ENCODE measurements at places on chromosomes 6 and 20. TPM values are rescaled to one million over a fixed set of nuclear protein-coding genes. Genes with fewer than 3 reads are reported as not detected.

- no peak for DNase-seq
Measured at GRCh38 chr6:67129780-67130179, 1422.8 kb upstream of the EYS start.

The ZC2HC1B gene
- not detected for total RNA-seq

The GNAS-AS1 gene
- 3.8 TPM for total RNA-seq

The EDN3 gene
- 0.20 TPM for total RNA-seq

DNA sequence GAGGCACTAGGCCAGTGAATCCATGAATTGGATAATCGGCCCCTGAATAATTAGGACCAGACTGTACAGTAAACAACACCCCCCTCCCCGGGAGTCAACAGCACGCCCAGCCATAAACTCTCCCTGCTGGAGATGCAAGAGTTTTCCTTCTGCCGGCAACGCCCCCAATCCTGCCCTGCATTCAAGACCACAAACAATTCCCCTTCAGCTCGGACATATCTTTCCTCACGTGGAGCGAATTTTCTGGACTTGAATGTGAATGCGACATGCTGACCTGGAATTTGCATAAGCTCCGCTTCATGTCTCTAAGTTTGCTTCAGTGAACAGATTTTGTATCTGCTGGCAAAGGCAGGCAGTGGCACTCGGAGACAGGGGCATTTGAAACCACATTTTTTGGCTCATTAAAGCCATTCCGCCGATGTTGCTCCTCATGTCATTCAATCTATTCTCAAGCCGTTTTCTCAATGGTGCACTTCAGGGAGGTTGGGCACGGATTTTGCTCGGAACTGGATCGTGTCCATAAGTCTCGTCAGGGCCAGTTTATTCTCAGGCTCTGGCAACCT, 38.0 kb upstream of the GMPR start:
- no peak for DNase-seq

The CCN6 gene
- not detected for total RNA-seq

DNA sequence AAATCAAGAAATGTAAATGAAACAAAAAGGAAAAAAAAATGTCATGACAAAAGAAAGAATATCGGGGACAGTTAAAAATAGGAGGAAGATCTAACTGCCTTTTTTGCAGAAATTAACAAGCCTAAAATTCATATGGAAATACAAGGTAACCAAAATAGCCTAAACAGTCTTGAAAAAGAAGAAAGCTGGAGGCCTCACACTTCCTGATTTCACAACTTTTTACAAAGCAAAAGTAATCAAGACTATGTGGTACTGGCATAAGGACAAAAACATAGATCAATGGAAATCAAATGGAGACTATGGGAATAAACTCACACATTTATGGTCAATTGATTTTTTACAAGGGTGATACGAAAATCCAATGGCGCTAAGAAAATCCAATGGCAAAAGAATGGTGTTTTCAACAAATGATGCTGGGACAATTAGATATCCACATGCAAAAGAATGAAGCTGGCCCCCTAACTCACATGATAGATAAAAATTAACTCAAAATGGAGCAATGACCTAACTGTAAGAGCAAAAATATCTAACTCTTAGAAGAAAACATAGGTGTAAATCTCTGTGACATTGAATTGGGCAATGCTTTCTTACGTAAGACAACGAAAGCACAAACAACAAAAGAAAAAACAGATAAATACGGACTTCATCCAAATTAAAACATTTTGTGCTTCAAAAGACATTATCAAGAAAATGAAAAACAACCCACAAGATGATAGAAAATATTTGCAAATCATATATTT, 24.5 kb downstream of the MAP3K5 start:
- no peak for DNase-seq

The LTA gene
- 0.26 TPM for total RNA-seq

- no peak for DNase-seq
Measured at GRCh38 chr6:15008269-15008668, 237.6 kb upstream of the JARID2 start.

DNA sequence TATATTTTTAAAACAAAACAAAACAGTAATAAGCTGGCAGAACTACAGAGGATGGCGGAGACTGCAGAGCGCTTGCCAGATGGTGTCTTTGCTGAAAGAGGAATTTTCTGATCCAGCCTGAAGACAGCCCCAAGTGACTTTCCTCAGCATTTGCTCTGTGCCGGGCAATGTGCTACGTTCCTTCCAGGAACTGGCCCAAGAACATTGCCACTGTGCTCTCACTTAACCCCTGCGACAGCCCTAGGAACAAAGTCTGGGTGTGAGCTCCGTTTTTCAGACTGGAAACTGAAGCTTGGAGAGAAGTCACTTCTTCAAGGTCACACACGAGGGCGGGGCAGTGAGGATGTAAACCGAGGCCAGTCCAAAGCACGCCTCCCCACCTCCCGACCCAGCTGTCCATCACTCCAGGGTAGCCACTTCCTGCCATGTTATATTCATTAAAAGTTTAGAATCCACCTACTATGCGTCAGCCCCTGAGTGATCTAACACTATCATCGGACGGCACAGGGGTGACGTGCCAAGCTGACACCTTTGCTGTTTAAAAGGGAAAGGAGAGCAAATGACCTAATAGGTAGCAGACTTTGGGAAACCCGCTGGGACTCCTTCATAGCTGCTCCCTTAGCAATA, 22.3 kb upstream of the BMP7 start:
- DNase-seq, result no peak

The IP6K3 gene
- 0.89 TPM for total RNA-seq

DNA sequence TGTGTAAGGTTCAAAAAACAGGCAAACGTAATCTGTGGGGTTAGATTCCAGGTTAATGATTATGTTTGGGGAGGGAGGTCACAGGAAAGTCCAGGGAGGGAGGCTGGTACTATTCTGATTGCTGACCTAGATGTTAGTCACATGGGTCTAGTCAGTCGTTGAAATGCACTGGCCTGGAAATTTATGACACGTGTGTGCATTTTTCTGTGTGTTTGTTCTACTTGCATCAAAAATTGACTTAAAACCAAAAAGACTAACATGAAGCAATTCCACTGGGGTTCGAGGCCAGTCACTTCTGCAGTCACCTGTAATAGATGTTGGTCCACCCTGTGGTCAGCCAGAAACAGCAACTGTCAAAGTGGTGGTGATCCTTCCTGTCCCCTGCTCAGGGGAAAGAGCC, 104.2 kb upstream of the MLN start:
- DNase-seq, result no peak

The NOTCH4 gene
- 6.3 TPM for total RNA-seq

GRCh38 chr6:23823421-23823820, 302.6 kb upstream of the NRSN1 start:
- no peak for DNase-seq

- DNase-seq, result no peak
Measured at GRCh38 chr20:50415021-50415515, 95.1 kb upstream of the PTPN1 start.

DNA sequence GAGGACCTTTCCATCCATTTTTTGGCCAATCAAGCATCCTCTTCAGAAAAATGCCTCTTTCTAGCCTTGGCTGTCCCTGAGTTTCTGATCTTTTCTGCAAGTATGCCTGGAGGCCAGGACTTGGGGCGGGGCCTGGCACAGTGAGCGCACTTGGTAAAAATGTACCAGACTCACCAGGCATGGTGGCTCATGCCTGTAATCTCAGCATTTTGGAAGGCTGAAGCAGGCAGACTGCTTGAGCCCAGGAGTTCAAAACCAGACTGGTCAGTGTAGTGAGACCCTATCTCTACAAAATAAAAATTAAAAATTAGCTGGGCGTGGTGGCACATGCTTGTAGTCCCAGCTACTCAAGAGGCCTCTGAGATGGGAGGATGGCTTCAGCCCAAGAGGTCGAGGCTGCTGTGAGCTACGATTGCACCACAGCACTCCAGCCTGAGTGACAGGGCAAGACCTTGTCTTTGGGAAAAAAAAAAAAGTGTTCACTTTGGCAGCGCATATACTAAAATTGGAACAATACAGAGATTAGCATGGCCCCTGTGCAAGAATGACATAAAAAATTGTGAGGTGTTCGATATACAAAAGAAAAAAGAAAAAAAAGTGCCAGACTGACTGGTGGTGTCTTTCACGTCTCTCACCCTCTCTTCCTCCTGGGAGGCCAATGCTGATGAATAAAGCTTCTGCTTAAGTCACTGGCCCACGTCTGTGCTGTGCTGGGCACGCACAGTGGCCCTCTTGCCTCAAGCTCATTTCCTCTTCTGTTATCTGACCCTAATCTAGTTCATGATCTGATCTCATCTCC, 18.1 kb upstream of the SLC9A8 start:
- no peak for DNase-seq

GRCh38 chr20:60750909-60751308, 501.2 kb upstream of the CDH4 start:
- DNase-seq, result no peak

The EBF4 gene
- 23.2 TPM for total RNA-seq

DNA sequence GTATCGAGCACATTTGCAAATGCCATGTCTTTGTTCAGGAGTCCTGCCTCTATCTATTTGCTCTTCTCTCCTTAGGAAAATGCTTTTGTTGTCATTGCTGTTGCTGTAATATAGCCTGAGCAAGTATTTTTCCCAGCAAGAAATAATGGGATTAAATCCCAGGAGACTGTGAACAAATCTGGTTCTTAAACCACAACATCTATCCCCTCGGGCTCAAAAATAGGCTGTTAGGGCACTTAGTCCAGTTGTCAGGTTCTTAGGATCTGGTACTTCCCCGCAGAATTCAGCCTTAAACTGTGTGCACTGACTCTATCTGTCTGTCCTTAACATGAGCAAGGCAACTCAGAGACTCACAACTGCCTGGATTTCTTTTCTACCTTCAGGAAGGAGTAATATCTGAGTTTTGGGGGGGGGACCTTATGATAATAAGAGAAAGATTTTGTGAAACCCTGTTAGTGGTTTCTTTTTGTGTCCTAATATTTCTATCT, 437.5 kb downstream of the HTR1B start:
- DNase-seq, result no peak

DNA sequence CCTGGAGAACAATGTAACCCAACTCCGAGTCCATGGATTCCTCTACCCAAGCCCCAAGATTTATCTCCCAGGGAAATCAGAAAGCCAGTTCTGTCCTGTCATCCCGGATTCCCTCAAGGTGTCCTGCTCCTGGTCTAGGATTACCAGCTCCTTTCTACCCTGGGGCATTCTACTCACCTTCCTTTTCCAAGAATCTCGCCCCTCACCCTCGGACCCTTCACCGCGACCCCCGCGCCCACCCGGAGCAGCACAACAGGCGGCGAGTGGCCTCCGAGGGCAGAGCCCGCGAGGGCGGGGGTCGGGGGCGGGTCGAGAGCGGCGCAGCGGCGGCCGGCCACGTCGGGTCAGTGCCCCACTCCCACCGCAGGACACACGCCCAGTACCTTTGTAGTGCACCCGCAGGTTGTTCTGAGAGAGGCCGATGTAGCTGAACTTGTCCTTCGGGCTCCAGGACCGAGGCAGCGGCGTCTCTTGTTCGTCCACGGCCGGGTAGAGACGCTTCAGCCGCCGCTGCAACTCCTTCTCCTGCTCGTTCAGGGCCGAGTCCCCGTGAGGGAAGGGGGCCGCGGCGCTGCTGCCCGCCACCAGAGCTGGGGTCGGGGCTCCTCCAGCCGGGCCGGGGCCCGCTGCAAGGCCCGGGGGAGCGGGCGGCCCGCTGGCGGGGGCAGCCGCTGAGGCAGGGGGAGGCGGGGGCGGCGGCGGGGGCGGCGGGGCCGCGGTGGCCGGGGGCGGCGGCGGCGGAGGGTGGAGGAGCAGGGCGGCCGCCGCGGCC, 897 bp downstream of the RANBP9 start:
- peak; percentile 42 for DNase-seq

The PAK5 gene
- total RNA-seq, result 1.8 TPM

GRCh38 chr20:3172126-3172932, 1.0 kb downstream of the LZTS3 start:
- DNase-seq, result no peak

The CNKSR3 gene
- total RNA-seq, result 11.7 TPM

The DNAH8 gene
- total RNA-seq, result 0.39 TPM

The AKAP7 gene
- total RNA-seq, result 7.3 TPM

GRCh38 chr6:91669154-91669870, 1082.4 kb upstream of the MAP3K7 start:
- DNase-seq, result no peak

The PRL gene
- not detected for total RNA-seq

DNA sequence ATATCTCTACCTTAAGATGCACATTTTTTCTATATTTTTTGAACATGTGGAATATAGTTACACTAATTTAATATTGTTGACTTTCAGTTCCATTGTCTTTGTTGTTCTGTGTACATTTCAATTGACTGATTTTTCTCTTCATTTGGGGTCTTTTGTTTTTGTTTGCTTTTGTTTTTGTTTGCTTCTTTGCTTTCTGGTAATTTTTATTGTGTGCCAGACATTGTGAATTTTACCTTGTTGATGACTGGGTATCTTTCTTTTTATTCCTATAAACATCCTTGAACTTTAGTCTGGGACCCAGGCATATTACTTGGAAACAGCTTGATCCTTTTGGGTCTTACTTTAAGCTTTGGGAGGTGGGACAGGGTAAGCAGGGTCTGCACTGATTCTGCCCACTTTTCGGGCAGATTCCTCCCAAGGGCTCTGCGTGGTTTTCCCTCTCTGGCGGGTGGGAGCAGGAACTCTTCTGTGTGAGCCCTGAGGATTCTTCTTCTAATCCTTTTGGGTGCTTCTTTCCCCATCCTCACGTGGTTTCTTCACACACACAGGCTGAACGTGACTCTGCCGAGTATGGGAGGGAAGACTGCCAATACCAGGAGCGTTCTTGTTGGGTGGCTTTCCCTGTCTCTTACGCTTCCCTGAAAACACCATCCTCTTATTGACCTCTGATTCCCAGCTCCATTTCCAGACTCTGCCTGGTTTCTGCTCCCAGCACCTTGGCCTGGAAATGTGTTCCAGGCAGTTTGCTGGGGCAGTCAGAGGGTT, 200.5 kb downstream of the ARID1B start:
- no peak for DNase-seq

The APMAP gene
- total RNA-seq, result 88.6 TPM

The C6orf141 gene
- 0.89 TPM for total RNA-seq

The C20orf96 gene
- 40.8 TPM for total RNA-seq

GRCh38 chr6:134372603-134373281, 54.8 kb upstream of the SGK1 start:
- no peak for DNase-seq

DNA sequence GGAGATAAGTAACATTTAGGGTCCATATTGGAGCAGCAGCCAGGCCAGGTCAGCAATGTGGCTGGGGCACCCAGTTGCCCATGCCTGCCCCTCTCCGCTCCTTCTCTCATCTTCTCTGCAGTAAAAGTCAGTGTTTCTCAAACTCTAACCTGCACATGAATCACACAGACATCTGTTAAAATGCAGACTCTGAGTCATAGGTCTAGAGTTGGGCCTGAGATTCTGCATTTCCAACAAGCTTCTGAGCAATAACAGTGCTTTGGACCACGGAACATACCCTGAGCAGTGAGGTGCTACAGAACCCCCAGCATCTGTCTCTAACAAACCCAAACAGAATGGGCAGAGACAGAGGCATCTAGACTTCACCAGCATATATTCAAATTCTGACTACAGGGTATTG, 10.1 kb downstream of the PHF10 start:
- no peak for DNase-seq

The HSF2 gene
- total RNA-seq, result 31.8 TPM

The HEY2 gene
- total RNA-seq, result 10.8 TPM

The CEP162 gene
- 19.4 TPM for total RNA-seq

All from neural crest cell (in vitro differentiated cells).